HL-60 (cell line): ENCODE measurements at places on chromosomes 2 and 18.

- DNase-seq = no peak
These were observed 233.9 kb upstream of the SP5 start for GRCh38 chr2:170481201-170481600.

- DNase-seq = no peak
These were observed 144.7 kb upstream of the ITGA4 start for GRCh38 chr2:181312515-181312927.

- DNase-seq = peak; percentile 5
These were observed 122.6 kb upstream of the SPRED2 start for GRCh38 chr2:65554765-65555591.

DNA sequence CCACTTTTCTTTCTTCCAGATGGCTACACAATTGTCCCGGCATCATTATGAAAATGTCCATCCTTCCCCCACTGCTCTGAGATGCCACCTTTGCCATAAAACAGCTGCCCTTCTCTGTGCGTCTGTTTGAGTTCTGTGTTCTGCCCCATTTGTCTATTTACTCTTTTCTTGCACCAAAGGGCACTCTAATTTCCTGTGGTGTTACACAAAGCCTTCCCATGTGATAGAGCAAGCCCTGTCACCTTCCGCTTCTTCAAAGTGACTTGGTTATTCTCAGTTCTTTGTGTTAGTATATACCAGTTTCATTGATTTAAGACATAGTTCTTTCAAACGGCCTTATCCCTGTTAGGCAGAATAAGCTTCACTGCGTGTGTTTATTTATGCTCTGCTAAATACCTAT, 84.1 kb downstream of the FBXO15 start:
- no peak for DNase-seq

GRCh38 chr18:29712785-29713184, 1329.8 kb downstream of the DSC3 start:
- no peak for DNase-seq

GRCh38 chr2:231646476-231646875, 53.8 kb downstream of the TEX44 start:
- DNase-seq = no peak

DNA sequence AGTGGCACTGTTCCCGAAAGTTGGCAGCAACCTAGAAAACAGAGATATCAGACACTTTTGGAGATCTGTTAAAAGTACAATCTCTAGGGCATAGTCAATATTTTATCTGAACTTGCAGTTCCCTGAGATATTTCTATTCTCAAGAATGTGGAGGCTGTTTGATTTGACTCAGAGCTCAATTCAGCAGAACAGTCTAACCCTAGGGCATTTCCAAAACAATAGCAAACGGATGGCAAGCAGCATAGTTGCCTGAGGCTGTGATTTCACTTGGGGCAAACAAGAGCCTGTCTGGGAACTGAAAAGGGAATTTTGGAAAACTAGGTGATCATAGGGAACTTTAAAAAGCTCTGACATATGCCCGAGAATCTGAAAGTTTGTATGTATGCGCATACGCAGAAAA, 772.8 kb upstream of the LRRTM1 start:
- DNase-seq = no peak

DNA sequence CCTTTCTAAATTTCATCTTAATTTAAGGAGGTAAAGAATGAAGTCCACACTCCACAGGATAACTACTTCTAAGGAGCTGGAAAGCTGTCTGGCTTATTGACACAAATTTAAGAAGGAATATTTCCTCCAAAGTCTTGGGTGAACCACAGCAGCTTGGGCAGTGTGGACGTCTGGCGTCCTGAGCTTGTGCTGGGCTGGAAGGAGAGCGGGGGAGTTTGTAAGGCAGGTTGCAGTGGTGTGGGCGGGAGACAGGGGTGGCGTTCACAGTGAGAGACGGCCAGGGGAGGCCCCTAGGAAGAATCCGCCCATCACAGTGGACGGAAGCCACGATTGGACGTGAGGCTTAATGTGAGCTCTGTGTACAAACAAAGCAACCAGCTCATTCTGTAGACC, 25.7 kb downstream of the ADI1 start:
- DNase-seq = no peak

DNA sequence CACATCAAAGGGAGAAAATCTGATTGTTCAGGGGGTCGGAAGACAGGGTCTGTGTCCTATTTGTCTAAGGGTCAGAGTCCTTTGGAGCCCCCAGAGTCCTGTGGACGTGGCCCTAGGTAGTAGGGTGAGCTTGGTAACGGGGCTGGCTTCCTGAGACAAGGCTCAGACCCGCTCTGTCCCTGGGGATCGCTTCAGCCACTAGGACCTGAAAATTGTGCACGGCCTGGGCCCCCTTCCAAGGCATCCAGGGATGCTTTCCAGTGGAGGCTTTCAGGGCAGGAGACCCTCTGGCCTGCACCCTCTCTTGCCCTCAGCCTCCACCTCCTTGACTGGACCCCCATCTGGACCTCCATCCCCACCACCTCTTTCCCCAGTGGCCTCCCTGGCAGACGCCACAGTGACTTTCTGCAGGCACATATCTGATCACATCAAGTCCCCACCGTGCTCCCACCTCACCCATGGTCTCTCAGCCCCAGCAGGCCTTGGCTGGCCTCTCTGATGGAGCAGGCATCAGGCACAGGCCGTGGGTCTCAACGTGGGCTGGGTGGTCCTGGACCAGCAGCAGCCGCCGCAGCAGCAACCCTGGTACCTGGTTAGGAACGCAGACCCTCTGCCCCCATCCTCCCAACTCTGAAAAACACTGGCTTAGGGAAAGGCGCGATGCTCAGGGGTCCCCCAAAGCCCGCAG, 3.8 kb downstream of the PROC start:
- DNase-seq = no peak

GRCh38 chr2:64635976-64636911, 17.5 kb downstream of the SERTAD2 start:
- DNase-seq = no peak

GRCh38 chr2:109135359-109136197, 6.6 kb downstream of the SH3RF3 start:
- no peak for DNase-seq

DNA sequence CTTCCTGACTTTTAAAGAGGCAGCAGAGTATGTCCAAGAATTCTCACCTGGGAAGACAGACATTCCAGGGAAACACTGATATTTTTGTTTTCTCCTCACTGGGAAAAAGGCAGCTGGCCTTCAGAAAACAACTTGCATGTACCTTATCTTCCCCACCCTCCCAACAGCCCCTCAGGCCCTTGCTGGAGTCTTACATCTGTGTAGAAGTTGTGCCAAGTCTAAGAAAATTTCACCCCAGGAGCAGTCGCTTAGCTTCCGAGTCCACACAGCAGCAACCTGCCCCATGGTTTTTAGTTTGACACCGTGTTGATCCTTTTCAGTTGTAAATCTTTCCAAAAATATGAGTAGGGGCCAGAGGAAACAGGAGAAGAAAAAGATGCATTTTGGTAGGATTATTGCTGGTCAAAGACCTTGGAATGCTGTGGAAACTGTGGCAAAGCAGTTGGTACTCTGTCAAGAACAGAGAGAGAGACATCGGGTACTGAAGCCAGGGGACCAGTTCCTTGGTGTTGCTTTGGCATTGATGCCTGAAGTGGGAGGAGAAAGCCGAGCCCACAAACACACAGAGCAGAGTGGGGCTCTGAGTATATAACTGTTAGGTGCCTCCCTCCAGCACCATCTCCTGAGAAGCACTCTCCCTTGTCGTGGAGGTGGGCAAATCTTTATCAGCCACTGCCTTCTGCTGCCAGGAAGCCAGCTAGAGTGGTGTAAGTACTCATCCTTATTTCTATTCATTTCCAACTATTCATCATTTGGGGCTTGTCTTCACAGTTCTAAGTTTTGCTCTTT, at the start of gene SLC14A1:
Gene SLC14A1 (plus strand): TSS at position 615 of the 789 bp plus-strand sequence. CDS start 6,140 bp downstream, outside the sequence.
- no peak for DNase-seq

DNA sequence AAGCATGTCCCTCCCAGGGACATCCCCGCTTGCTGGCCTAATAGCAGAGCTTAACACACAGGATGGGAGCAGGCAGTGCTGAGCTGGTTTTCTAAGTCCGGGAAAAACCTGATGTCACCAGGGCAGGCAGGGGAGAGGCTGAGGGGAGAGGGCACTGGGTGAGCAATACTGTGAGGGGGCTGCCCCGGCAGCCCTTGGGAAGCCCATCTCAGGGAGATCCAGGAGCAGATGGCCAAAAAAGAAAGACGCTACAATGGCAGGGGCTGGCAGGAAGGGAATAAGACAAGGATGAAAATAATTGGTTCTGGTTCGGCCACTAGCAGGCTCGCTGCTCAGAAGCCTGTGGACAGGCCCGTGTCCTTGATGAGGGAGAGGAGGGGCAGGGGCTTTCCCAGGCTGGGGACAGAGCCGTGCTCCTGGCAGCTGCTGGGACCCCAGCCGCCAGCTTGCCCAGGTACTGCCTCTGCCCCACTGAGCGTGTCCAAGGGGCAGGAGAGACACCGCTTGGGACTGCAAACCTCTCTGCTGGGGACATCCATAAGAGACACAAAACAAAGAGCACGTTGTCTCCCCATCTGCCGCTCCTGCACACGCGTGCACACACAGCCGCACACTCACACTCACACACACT, 30.2 kb downstream of the SMAD7 start:
- DNase-seq = no peak

- DNase-seq = no peak
These were observed 32.3 kb upstream of the NEB start for GRCh38 chr2:151766437-151767153.

GRCh38 chr2:67038195-67038594, 358.9 kb upstream of the ETAA1 start:
- DNase-seq = no peak

- no peak for DNase-seq
These were observed 73.0 kb downstream of the ATP8B1 start for GRCh38 chr18:57730146-57730545.

DNA sequence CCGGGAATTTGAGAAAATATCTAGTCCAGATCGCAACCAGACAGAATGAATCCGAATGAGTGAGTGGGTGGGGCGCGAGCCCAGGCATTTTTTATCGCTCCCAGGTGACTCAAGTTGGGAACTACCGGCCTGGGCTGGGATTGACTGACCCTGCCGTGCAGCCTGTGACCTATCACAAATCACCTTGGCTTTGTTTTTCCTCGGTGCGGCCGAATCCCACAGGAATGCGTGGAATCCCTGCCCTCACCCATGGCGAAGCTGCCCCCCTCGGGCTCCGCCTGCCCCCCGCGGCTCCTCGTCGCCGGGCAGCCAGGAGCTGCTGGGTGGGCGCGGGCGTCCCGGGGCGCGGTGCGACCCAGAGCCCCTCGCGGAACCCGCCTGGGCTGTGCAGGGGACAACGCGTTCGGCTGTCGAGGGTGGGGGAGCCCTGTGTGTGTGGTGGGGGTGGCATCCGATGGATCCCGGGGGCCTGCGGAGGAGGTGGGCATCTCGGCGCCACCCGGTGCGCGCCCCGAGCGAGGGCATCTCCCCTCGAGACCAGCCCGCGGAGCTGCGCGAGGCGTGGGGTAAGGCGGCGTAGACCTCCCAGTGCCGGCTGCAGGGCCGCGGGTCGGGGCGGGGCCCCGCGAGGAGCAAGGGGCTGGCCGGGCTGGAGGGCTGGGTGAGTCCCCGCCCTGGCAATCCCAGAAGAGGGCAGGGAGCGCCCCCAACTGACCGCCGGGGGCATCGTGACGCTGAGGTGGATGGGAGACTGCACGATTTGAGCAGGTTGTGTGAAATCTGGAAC, 16.5 kb downstream of the B3GNT7 start:
- peak; percentile 82 for DNase-seq

- DNase-seq = no peak
These were observed 47.1 kb downstream of the HS6ST1 start for GRCh38 chr2:128271597-128271910.

- DNase-seq = peak; percentile 79
These were observed 11.5 kb downstream of the GPR55 start for GRCh38 chr2:230913406-230914143.

DNA sequence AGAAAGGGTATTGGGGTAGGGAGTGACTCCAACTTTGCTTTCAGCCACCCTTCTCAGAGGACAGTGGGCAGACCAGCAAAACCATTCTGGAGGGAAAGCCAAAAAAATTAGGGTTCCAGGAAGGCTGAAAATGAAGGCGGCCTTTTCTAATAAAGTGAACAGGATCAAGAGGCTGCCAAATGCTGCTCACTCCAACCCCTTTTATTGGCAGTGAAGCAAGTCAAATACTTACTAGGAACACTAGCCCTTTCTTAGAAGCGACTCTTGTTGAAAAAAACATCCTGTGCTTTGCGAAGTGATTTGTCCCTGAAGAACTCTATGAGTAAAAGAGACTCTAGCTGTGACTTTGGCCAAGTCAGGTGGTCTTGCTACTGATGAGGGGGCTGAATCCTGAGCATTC, 83.6 kb upstream of the CYP1B1 start:
- DNase-seq = no peak

- DNase-seq = no peak
These were observed 2.2 kb upstream of the POLR2D start for GRCh38 chr2:127860130-127860529.

DNA sequence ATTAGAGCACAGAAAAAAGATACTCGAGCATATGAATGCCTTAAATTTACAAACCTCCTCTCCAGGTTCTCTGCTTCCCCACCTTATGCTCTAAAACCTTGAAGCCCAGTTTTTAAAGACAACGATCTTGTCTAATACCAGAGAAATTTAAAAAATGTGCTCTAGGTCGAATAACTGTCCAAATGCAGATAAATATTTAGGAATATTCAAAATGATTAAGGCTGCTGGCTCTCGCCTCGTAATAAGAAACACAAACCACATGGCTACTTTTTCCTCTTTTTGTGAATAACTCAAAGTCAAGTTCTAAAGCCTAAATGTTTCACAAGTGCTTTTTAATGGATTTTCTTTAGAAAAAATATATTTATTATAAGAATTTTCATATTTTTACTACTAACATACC, 101.3 kb downstream of the SATB2 start:
- no peak for DNase-seq

GRCh38 chr2:157421331-157421944, 22.5 kb downstream of the CYTIP start:
- no peak for DNase-seq

DNA sequence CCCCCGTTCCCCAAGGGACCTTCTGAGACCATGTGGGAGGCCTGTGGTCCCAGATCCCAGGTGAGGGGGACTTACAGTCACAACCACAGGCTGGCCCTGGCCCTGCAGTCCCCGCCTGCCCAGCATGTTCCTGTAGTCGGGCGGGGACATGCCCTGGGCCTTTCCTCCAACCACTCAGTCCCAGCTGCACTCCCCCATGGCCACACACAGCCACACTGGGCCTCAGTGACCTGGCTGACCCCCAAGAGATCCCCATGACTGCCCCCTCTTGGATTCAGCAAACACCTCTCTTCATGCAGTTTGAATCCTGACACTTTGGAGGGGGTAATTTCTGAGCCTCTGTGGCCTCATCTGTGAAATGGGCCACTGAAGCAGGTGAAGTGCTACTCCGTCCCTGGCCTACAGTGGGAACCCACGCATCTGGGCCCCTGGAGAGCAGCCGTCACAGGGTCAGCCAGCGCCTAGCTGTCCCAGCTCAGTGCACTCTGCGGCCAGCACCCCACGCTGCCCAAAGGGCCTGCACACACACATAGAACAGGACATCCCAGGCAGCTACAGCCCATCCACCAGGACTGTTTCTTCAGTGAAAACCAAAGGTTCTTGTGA, 12.7 kb upstream of the ARHGEF4 start:
- DNase-seq = no peak
